Uterus (tissue), 4 donors: ENCODE measurements at places on chromosomes 3 and 15. TPM values are rescaled to one million over a fixed set of nuclear protein-coding genes. Genes with fewer than 3 reads are reported as not detected.

DNA sequence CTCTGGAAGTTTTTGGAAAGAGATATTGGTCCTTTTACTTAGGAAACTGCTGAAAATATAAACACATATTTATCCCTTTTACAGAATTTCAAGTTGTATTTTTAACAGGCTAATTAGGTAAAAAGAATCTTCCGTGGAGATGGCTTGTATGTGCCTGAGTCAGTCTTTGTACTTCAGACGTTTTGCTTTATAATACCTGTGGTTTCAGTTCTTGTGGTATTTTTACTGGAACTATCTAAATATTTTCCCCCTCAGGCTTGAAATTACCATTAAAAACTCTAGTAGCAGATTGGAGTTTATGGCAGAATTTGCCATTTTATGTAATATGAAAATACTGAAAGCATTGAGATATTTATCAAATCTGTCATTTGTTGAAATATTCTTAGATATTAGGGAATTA lies 151.6 kb upstream of the CGNL1 start:
- no peak for DNase-seq

- no peak for DNase-seq
Measured at GRCh38 chr3:169028716-169029115, 634.8 kb downstream of the MECOM start.

- no peak for DNase-seq
Measured at GRCh38 chr3:9782770-9783169, 9.5 kb downstream of the TADA3 start.

GRCh38 chr15:69373406-69373805 lies 40.7 kb upstream of the KIF23 start:
- DNase-seq = no peak

- no peak for DNase-seq
Measured at GRCh38 chr15:50751394-50751793, 14.1 kb downstream of the SPPL2A start.

DNA sequence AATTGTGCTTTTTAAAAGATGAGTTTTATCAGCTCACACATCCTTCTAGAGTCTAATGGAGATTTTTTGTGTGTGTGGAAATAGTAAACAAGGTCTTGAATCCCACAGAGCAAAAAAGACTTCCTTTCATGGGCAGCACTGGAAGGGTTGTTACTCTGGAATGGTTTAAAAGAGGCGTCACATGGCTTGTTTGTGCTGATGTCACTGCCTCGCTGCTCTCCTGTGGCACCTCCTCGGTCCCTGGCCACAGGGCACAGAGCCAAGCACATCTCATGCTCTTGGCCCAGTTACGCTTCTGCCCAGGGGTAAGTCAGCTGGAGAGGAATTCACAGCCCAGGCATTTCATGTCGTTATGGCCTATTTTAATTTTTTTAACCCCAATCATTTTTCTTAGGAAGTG lies 53.2 kb downstream of the PGPEP1L start:
- DNase-seq = peak; percentile 86

- DNase-seq = no peak
Measured at GRCh38 chr3:194540274-194540905, 53.6 kb upstream of the ATP13A3 start.

GRCh38 chr3:46897829-46898320 lies 20.4 kb downstream of the PTH1R start:
- no peak for DNase-seq

DNA sequence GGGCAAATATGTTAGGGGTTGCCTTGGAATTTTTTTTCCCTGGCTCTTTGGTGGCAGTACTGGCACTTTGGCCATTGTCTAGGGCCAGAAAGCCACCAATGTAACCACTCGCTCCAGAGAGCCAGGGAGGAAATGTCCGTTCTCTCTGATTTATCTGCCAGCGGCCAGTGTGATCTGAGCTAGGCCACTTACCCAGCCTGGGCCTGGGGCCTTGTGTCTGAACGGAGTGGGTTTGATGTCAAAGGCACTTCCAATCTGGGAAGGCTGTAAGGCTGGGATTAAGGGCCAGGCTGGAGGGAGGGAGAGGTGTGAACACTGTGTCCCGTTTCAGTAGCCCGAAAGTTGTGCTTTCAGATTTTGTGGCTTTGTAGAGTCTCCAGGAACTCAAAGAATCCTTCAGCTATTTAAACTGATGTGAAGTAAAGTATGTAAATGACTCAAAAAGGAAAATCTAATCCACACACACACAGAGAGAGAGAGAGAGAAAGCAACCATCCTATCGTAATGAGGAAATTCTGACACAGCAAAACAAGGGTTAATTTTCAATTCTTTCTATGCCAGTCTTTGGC lies 271.0 kb downstream of the PDZRN3 start:
- no peak for DNase-seq

DNA sequence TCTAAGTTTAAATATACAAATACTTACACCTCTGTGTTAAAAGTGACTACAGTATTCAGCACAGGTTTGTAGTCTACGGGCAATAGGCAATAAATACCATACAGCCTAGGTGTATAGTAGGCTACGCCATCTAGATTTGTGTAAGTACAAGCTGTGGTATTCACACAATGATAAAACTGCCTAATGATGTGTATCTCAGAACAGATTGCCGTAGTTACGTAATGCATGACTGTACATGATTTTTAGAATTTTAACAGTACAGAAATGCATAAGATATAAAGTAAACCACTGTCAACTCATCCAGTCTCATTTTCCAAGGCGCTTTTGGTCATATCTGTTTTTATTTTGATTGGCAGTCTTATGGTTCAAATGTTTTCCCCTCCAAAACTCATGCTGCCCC lies 365.7 kb downstream of the CTNNB1 start:
- DNase-seq = no peak

DNA sequence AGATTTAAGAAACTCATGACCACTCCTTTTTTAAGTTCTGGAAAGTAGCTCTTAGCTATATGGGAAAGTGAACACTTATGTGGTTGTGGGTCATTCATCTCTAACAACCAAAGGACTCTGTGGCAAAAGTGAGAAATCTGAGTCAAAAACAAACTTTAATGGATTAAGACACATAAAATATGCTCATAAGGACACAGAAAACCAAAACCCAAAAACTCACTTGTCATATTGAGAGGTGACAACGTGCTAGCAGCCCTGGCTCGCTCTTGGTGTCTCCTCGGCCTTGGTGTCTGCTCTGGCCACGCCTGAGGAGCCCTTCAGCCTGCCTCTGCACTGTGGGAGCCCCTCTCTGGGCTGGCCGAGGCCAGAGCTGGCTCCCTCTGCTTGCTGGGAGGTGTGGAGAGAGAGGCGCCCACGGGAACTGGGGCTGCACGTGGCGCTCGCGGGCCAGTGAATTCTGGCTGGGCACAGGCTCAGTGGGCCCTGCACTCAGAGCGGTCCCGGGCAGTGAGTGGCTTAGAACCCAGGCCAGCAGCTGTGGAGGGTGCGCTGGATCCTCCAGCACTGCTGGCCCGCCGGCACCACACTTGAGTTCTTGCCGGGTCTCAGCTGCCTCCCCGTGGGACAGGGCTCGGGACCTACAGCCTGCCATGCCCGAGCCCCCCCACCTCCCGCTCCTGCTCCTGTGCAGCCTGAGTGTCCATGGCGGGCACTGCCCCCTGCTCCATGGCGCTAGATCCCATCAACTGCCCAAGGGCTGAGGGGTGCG lies 30.3 kb upstream of the SKIL start:
- DNase-seq = no peak

DNA sequence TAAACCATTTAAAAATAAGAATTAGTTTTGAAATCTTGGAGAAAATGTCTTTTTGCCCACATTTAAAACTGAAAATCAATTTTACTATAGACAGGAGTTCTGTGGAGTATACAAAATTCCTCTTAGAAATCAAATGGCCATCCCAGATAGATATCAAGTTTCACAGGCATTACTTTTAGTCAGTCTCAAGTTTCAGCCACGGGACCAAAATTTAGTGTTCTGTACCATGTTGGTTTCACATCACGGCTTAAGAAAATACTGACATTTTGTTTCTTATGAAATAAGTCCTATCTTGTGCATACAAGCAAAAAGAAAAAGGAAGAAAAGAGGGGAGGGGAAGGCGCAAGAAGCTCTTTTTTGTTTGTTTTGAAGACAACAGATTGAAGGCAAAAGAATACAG lies 45.7 kb downstream of the EIF2AK4 start:
- no peak for DNase-seq

- DNase-seq = no peak
Measured at GRCh38 chr3:71916747-71917369, 131.9 kb upstream of the PROK2 start.

DNA sequence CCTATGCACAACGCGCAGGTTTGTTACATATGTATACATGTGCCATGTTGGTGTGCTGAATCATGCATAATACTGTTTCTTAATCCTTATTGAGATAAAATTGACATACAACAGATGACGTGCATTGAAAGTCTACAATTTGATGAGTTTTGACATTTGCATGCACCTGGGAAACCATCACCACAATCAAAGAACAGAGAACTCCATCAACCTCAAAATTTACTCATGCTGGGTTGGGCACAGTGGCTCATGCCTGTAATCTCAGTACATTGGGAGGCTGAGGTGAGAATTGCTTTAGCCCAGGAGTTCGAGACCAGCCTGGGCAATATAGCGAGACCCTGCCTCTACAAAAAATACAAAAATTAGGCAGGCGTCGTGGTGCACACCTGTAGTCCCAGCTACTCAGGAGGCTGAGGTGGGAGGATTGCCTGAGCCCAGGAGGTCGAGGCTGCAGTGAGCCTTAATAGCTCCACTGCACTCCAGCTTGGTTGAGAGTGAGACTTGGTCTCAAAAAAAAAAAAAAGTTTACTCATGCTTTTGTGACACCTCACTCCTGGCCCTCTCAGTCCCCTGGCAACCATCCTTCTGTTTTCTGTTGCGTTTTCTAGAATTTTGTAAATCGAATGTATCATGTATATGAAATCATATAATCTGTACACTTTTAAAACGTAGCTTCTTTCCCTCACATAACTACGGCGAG lies 56.6 kb downstream of the BHLHE40 start:
- DNase-seq = no peak

GRCh38 chr15:69659454-69660050 lies 206.9 kb downstream of the RPLP1 start:
- no peak for DNase-seq

GRCh38 chr3:168964736-168965135 lies 698.8 kb downstream of the MECOM start:
- no peak for DNase-seq

GRCh38 chr15:41994171-41994650 lies 21.9 kb upstream of the EHD4 start:
- no peak for DNase-seq

GRCh38 chr3:184261270-184261853 lies at the start of gene CAMK2N2:
CAMK2N2 (minus strand) TSS chr3:184261553; CDS start chr3:184261285, 268 bp downstream.
- no peak for DNase-seq

GRCh38 chr3:69647511-69648110 lies 91.7 kb upstream of the MITF start:
- no peak for DNase-seq

DNA sequence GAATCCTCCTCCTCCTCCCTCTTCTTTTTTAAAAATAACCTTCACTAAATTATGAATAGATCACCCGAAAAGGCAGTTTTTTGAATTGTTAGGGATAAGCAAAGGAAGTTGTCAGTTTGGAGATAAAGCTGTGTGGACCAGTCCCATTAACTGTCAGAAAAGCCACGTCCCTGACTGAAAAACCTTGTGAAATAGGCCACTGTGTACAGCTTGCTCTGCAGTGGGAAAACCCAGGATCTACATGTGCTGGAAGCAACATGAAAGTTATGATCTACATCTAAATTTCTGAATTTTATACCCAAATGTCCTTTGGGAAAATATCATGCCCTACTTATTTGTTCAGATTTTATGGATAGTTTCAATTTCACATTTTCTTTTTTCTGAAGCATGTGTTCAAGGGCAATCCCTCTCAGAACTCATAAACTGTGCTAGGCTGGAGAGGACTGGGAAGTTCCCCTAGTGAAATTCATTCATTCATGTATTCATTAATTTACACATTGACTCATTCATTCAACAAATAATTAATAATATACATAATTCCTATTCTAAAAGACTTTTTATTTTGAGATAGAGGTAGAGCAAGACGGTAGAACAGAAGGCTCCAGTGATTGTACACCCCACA lies 149.5 kb downstream of the SLC9A9 start:
- DNase-seq = no peak

DNA sequence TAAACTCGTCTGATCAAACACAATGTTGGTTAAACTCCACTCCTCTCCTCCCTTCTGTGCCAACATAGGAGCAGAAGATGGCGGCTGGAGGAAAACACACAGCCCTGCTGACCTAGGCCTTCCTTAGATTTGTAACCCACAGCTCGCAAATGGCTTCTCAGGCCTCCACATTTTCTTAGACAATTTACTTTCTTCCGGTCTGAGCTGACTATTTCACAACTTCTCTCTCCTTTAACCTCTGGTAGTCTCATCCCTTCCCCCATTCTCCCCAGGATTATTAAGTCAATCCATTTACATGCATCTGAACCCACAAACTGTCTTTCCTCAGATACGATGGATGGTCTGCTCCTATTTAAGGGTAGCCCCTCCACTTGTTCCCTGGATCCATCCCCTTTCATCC lies 25.7 kb upstream of the ULK4 start:
- no peak for DNase-seq

Gene IGDCC3
- total RNA-seq = 5.5 TPM

Gene ARHGAP31
- 26.8 TPM for total RNA-seq

Gene GP5
- total RNA-seq = not detected

Gene COL7A1
- 21.6 TPM for total RNA-seq

Gene C15orf62
- total RNA-seq = not detected
